ENCODE measurements at places on chromosomes 4 and X.

GRCh38 chrX:10187421-10187820, 30.6 kb downstream of the CLCN4 start:
- DNase-seq: no peak

GRCh38 chr4:8538076-8538702, 42.0 kb upstream of the GPR78 start:
- no peak for DNase-seq

GRCh38 chr4:152294331-152294730, 241.6 kb downstream of the FBXW7 start:
- no peak for DNase-seq

DNA sequence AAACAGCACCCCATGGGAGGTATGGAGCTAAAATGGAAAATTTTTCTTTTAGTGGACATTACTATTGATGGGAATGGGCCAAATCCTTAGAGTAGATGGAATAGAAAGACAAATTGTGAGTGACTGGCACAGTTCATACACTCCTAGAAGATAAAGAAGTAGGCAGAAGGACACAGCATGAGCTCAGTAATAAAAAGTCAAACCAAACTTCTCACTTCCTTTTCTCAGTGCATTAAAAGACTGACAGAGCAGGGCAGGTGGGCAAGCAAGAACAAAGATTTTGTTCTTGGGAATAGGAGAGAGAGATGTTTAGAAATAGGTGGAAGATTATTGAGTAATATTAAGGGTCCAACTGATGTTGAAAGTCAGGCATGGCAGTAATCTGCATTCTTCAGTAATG, 132.5 kb downstream of the ATP10D start:
- DNase-seq: no peak
